NCI-H2029 (cell line): ENCODE measurements at places on chromosomes 5 and 9.

DNA sequence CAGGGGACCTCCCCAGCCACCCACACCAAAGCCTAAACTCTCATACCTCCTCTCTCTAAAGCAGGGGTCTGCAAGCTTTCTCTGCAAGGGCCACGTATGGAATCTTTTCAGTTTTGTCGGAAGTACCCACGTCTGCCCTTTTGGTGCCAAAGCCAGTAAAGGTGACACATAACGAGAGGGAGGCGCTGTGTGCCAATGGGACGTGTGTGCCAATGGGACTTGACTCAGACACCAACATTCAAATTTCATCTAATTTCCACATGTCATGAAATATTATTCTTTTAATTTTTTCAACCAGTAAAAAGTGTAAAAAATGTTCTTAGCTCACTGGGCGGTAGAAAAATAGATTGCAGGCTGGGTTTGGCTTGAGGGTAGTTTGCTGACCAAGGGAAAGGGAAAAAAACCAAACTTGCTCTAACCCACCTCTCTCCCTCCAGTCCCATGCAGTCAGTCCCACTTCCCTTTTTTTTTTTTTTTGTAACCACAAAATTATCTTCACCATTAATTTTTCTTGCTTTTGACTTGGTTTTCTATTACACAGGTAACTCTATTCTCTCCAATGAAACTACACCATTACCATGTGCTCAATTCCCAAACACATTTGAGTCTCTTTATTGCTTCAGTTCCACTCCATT is 25.5 kb downstream of the OR2V1 start:
- no peak for DNase-seq

DNA sequence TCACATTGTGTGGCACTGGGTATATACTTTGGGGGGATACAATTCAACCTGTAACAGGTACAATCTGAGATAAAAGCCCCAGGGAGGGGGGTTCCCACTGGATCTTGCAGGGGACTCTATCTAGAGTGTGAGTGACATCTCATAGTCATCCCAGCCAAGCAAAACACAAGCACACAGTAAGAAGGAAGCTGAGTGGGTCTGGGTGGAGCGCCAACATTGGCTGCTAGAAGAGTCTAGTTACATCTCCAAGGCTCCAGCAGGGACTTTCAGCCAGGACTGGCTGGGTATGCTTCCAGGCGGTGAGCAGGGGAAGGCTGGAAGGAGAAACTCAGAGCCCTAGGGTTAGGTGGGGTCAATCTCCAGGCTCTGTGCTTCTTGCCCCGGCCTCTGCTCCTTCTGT is 53.0 kb downstream of the IL31RA start:
- DNase-seq = no peak

DNA sequence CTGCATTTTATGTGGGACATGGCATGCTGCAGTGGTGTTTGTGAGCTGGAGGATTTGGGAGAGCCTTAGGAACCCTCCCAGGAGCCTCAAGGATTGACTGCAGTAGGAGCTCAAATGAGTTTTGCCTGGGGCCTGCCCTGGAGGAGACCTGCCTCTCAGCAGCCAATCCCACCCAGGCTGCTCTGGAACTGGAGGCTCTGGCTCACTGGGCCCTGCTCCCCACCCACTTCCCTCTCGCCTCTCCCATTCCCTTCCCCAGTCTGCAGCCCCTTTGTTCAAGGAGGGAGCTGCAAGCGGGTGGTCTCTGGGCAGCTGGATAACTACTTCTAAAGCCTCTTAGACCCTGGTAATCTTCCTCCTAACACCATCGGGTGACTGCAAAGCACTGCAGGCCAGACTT is 24.2 kb downstream of the KCNIP1 start:
- no peak for DNase-seq

DNA sequence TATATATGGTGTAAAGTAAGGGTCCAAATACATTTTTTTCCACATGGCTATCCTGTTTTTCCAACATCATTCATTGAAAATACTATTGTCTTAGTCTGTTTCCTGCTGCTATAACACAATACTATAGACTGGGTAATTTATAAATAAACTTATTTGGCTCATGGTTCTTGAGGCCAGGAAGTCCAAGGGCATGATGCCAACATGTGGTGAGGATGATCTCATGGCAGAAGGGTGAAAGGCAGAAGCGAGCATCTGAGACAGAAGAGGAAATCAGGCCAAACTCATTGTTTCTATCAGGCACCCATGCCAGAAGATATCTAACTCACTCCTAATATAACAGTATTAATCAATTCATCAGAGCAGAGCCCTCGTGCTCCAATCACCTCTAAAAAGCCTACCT is 42.6 kb downstream of the ANKRD55 start:
- peak; percentile 57 for DNase-seq

DNA sequence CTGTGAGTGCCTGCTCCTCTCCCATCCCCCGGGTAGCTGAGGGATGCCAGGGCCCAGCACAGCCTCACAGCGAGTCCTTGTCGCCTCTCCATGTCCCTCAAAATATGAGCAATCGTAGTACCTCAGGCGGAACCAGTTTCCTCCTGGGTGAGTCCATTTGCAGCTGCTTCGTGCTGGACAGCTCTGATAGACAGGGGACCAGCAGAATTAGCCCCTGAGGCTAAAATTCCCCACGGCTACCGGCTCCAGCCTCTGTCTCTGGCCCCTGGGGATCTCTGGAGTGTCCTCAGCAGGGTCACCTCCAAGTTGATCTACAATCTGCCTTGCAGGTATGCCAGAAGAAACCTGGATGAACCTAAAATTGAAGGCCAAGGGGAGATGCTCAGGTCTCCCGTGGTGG is 115.8 kb upstream of the FBXL7 start:
- DNase-seq = no peak

DNA sequence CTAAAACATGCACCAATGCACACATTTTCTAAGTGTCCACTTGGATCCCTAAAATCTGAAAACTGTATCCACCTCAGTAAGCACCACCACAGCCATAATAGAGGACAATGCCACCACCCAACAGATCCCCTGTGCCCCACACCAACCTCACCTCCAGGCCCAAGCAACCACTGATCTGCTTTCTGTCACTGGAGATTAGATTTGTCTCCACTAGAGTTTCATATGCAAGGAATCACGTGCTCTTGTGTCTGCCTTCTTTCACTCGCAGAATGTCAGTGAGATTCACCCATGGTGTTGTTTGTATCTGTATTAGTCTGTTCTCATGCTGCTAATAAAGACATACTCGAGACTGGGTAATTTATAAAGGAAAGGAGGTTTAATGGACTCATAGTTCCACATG is 216.1 kb upstream of the WWC1 start:
- DNase-seq = no peak

GRCh38 chr9:128765499-128765898 is 6.2 kb downstream of the ZER1 start:
- DNase-seq = no peak

DNA sequence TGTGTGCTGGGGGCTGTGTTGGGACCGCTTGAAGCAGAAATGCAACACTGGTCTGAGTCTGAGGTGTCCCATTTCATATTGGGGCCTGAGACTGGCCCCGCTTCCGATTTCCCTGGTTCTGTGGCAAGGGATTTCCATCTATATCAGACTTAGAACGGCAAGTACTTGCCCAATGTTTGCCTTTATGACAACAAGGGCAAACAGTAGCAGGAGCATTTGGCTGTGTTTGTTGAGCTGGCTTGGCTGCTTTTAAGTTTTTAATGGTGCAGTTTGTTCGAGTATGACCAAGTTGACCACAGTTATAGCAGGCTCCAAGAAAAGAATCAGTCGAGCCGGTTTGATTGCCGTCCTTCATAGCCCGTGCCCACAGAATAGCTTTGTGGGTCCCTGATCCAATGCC is 17.0 kb downstream of the HSDL2 start:
- no peak for DNase-seq

DNA sequence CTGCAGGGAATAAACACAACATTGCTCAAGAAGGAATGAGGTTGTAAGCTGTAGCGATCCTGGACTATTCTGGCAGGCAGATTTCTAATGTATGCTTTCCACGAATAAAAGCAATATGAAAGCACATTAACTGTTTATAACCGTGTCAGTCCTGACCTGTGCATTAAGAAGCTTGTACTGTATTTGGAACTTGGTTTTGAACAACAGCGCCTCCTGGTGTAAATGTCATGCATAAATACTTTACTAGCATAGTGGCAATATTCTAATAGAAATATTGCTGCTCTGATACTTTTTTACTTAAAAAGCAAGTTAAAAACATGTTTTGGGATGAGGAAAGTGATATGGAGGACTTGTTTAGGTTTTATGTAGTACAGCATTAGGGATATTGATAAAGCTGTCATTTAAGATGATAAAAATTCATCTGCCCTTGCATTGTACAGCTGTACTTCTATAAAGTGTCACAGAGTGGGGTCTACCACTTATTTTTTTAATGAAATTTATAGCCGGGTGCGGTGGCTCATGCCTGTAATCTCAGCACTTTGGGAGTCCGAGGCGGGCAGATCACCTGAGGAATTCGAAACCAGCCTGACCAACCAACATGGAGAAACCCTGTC is 70.7 kb upstream of the GNE start:
- peak; percentile 53 for DNase-seq

- peak; percentile 95 for DNase-seq
Measured at GRCh38 chr9:136944519-136945332, at the start of the genes C8G and FBXW5. Gene C8G (plus strand): TSS chr9:136945243. CDS start chr9:136945321, 78 bp downstream. Gene FBXW5 (minus strand): TSS chr9:136944738. CDS start chr9:136944083, 655 bp downstream.

- DNase-seq = no peak
Measured at GRCh38 chr9:30039712-30040111, 2344.7 kb upstream of the ACO1 start.

GRCh38 chr9:127897193-127897692 is 2.2 kb downstream of the ST6GALNAC6 start:
- DNase-seq = peak; percentile 39

- DNase-seq = no peak
Measured at GRCh38 chr9:90894986-90895687, 93.5 kb downstream of the SYK start.

DNA sequence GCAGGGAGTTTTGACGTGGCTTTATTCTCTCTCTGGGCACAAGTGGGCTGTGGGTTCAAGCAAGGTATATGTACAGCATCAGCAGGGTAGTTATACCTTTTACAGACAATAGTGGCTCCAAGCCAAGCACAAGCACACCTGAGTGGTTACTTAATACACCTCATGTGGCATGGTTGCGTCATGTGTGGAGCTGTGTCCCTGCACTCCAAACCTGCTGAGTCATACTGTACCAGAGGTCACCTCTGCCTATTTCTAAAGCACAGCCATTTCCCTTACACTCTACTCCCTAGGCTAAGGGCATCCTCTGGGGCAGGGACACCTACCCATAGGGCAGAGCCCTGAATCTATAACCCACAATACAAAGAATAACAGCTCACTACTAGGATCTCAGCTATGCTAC is 147.3 kb downstream of the OSTF1 start:
- DNase-seq = peak; percentile 28

DNA sequence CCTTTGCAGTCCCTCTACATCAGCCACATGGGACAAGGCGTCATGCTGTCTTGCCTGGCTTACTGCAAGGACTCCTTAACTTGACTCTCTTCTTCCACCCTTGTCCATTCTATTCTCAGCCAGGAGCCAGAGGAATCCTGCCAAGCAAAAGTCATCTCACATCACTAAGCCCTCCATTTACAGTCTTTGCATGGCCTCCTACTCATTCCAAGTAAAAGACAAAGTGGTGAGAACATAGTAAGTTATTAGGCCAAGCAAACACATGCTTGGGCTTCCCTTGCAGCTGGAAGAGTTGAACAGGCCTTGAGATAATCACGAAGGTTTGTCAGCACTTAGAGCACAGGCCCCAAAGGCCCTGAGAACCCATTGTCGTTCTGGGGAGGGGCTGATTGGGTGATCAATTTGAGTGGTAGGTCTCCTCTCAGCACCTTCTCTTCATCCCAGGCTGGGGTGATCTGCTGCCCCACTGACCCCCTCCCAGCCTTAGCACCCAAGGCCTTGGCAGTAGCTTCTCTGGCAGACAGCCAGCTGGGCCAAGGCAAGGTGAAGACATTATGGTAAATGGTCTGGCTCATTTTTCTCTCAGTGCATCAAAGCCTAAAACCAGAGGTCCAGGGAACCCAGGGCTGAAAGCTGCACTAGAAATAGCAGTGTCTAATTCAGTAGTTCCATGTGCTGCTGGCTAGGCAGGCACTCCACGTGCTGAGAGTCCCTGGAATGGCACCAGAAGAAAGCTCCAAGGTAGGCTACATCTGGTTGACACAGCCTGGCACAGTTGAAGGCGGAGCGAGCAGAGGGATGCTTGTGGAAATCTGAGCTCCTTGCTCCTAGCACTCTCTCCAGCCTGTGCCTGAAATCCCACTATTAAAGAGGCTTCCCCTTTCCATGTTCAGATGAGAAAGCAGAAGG is 121.4 kb downstream of the ASTN2 start:
- no peak for DNase-seq

- no peak for DNase-seq
Measured at GRCh38 chr5:149304195-149305078, 32.8 kb downstream of the AFAP1L1 start.

DNA sequence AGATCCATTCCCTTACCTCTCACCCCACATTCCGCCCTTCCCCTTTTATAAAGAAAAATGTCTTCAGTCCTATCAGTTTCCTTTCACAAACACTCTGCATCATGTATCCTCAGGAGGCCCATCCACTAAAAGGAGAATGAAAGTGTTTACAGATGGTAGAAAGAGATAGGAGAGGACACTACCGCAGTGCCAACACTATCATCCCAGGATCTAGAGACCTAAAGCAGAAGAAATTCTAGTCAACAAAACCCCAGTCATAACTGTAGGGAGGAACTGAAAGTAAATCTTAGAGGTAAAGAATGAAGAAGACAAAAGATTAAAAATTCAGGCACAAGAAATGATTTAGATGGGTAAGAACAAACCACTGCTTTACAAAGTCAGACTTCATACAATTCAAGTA is 114.1 kb downstream of the MLLT3 start:
- DNase-seq = no peak

GRCh38 chr5:174145821-174146220 is 100.3 kb downstream of the NSG2 start:
- DNase-seq = no peak

GRCh38 chr5:53983568-53984460 is 326.6 kb downstream of the ARL15 start:
- DNase-seq = no peak

- no peak for DNase-seq
Measured at GRCh38 chr5:81486711-81487110, 92.8 kb upstream of the ACOT12 start.

DNA sequence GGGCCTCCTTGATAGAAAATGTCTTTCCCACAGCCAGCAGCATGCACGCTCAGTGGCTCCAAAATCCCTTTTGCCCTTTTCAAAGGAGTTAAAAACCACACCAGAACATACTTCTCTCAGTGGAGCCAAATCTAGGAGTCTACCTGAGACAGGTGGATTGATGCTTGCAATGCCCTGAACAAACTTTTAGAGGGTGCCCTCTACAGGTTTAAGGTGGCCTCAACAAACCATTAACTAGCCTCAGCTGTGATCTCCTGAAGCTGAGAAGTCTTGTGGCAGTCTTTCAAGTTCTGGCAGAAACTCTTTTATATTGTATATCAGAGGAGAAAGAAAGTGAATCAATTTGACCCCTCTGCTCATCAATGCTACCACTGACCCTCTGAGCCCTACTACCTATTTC is 125.4 kb downstream of the MED27 start:
- DNase-seq = no peak

GRCh38 chr5:115594128-115595047 is 7.9 kb downstream of the TICAM2 start:
- no peak for DNase-seq
